ENCODE measurements at places on chromosomes 1 and 21.

GRCh38 chr1:38527373-38527966 lies 332.1 kb downstream of the RRAGC start:
- peak; percentile 64 for DNase-seq

DNA sequence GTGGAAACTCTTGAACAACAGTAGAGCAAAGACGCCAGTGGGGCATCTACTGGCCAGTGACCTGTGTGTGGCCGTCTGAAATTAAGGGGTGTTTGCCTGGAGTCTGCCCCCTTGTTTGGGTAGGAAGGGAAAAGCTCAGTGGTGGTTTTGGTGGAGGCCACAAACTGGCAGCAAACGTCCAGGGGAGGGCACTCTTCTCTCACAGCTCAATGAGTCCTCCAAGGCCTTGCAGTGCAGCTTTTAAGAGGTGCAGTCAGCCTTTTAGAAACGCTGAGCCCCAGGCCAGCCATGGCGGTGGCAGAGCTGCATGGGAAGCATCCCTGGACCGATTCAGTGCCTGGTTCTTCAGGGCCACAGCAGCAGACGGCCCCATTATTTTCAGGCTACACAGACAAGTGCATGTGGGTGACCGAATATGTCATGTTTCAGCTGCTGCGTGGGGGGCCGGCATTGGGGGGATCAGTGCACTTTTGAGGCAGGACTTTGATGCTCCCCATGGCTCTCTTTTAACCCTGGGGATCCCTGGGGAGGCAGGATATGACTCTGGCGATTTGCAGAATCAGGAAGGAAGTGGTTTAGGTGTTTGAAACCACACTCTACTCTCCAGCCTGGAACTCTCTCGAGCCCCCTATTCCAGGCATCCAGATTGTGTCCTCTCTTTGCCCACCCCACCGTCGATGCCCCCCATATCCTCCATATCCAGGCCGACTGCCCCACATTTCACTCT lies 414.0 kb downstream of the PRDM2 start:
- DNase-seq, result no peak

DNA sequence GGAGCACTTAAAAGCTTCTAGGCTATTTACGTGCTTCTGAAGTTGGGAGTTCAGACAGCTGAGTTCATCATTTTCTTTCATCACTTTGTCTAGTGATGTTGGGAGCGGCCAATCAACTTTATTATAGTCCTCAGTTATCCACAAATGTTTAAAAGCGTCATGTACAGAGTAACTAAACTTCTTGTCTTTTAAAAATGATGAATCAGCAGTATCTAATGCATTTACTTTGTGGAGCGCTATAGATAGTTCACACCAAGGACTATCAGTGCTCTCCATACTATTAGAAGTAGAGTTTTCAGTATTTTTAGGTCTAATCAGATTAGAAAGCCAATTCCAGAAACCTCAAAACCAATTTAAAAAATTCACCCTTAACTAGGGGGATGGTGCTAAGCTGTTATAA lies 778.7 kb upstream of the PRMT6 start:
- DNase-seq, result no peak

DNA sequence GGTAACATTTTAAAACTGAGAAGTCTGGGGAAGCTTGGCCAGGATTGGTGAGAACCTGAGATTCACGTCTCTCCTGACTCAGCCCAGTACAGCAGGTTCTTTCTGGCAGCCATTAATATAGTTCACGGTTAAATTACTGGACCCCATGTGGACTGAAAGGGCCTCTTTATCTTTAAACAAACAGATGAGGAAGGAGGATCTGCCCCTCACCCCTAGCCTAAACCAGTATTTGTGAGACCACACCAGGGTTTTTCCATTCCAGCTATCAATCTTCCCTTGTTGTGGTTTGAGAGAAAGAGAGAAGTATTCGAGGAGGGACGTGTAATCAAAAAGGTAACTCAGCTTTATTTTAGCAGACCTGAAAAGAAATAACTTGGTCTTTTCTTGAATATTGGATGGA lies 137.1 kb downstream of the PROX1 start:
- DNase-seq, result no peak

DNA sequence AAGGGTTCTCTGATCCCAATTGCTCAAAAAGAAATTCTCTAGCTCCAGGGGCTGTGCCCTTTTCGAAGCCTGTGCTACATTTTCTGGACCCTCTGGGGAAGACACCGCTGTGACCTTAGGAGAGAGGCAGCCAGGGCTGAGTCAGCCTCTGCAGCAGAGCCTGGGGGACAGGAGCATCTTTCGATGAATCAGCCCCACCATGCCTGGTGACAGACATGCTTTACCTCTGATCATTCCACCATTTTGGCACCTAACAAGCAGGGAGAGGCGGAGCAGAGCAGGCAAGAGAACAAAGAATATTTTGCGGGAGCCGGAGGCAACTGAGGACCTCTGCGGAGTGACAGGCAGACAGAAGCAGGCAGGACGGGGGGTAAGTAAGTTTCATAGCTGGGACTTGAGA lies 84.9 kb downstream of the VWA5B1 start:
- DNase-seq, result no peak

DNA sequence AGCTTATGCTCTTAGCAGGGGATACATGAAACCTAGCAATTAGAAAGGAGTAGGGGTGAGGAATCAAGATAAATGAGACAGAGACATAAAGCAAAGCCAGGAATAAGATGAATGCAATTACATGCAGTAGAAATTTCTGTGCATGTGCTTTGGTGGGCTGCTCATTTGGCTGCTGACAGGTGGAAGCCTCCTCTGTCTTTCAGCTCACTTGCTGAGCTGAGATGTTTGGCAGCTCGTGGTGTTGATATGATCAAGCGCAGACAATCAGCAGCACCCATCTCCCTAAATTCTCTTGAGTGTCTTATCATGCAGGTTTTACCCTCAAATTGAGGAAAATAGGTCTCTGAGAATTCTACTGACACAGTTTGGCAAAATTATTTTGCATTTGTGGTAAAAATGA lies 108.3 kb upstream of the CD34 start:
- DNase-seq, result no peak
